ENCODE measurements at places on chromosomes 7 and 10. TPM values are rescaled to one million over a fixed set of nuclear protein-coding genes. Genes with fewer than 3 reads are reported as not detected.

DNA sequence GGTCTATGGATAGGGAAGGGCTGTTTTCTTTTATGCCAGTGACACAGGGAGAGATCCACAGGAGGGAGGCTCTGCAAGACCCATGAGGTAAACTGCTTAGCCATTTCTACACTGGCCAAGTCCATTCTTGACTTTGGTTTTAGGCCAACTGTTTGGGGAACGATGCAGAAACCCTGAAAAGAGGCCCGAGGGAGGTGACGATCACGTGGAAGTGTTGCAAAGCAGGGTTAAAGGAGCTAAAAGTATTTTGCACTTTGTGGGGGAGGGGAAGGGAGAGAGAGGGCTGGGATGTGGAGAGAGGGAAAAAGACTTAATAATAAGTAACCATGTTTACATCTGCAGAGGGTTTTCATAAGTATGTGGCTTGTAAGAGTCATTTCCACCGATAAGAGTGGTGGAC is 239.7 kb downstream of the EMX2 start:
- no peak for DNase-seq

The SBDS gene
- total RNA-seq = 63.4 TPM

DNA sequence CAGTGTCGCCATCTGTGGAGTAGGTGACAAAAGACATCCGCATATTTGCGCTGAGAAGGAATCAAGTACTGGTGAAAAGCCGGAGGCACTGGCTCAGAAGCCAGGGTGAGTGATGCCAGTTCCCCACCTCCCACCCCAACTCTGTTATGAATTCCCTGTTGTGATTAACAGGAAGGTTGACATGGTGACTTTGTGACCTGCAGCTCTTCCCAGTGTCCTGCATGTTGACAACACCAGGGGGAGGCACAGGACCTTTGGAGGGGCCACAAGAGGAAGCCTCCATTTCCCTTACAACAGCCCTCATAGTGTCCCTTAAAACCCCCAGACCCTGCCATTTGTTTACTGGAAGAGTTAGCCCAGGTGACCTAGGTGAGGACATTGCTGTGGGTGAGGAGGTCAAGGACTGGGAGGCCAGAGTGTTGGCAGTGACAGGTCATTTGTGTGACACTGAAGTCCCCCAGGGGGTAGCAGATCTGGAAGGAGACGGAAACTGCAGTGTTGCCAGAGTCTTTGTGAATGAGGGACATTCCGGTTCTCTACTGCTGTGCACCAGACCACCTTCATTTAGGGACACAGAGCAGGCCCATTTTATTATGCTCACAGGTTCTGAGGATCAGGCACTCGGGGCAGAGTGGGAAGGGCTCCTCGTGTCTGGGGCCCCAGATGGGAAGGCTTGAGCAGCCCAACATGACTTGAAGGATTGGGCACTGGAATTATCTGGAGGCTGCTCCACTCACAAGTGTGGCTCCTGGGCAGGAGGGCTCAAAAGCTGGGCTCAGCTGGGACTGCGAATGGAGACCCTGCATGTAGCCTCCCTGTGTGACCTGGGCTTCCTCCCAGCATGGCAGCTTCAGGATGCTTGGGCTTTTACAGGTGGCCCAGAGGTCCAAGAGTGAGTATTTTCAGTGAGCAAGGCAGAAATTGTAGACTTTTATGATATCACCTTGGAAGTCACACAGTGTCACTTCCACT is 13.0 kb upstream of the ANTXRL start:
- no peak for DNase-seq

The AKR1D1 gene
- not detected for total RNA-seq

GRCh38 chr7:132696332-132696731 is 120.1 kb upstream of the PLXNA4 start:
- DNase-seq = no peak

The ATRNL1 gene
- 2.4 TPM for total RNA-seq

- DNase-seq = no peak
Measured at GRCh38 chr7:31120800-31121513, 68.8 kb downstream of the ADCYAP1R1 start.

DNA sequence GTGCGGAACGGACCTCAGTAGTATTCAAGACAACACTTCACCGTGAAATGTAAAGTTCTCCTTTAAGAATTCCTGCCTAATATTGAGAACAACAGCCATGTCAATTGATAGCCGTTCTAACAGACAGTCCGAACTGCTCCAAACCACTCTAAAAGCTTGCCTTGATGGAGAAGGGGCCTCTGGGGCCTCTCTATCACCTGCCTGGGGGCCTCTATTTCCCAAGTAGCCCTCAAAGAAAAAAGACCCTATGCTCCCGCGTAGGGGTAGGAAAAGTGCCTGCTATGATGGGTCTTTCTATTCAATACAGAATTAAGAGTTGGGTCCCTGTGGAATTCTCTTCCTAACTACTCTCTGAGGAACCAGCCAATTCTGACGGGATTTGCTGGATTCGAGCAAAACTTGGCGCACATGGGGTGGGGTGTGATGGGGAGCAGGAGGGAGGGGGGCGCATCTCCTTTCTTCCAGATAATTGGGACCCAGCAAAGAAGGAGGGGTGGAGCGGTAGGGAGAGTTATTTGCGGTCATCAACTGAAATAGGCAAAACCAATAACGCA is 8.3 kb upstream of the DLX6 start:
- no peak for DNase-seq

DNA sequence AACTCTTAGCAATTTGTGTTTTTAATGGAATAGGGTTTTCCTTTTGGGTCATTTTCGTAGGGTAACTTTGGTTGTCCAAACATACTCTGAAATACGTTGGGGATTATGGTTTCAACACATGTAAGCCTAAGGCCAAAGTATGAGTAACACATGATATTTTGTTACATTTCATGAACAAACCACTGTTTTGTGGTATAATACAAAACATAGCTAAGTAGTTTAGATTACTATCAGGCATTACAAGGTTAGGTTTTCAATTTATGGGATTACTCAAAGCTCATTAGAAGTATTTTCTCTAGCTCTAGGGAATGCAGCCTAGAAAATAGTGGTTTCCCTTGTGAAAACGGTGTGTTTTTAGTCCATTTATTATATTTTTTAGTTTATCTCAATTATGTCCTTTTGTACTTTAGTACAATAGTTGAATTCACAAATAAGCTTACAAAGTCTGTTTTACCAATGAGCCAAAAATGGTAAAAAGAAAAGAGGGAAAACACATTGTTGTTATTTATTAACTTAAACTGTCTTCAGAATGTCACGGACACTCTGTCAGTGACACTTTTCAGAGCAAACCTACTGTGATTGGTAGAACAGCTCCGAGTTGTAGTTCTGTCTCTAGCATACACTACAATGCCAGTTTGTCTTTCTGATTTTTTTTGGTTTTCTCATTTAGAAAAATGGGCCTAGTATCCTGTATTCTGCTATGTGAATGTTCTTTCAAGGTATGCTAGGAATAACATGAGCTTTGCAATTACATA is 473.7 kb downstream of the SUGCT start:
- no peak for DNase-seq

- no peak for DNase-seq
Measured at GRCh38 chr10:93072713-93073538, 767 bp upstream of the CYP26A1 start.

GRCh38 chr10:8026349-8027259 is 27.9 kb upstream of the GATA3 start:
- no peak for DNase-seq

DNA sequence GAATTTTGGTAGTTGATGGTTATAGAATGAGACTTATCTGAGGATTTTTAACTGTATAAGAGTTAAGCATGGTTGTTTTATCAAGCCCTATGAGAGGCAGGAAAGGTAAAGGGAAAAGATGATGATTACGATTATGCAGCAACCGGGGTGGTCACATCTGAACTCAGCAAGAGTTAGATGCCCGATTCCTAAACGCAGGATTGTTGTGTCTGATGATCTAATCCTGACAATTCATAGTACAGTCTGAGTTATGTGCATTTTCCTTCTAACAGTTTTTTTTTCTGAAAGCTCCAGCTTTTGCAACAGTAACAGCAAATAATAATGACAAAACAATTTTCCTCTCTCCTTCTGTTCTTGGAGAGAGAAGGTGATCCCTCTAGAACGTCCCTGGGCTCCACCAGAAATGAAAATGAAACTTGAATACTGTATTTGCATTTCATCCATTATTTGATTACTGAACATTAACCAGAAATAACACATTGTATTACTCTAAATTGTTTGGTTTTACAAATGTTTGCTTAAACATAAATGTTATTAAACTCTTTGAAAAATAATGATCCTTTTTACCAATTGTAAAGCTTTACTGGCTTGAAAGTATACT is 176.5 kb upstream of the CCDC6 start:
- DNase-seq = no peak

- peak; percentile 39 for DNase-seq
Measured at GRCh38 chr10:77873536-77874380, 52.8 kb downstream of the DLG5 start.

The ZNF239 gene
- 9.7 TPM for total RNA-seq

DNA sequence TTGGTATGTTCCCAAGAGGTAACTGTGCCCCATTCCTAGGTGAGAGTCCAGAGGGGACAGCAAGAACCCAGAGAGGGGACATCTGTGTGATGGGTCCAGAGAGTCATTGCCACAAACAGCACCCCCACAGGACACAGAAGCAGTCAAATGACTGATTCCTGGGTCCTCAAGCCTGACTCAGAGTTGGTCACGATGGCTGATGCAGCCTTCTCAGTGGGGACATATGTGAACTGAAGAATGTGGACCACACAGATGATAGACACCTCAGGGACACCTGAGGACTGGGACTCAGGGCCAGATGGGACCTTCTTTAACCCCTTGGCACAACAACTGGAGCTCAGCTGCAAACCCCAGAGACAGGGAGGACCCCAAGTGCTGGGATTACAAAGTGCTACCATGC is 96.5 kb downstream of the STRA8 start:
- no peak for DNase-seq

The LLCFC1 gene
- total RNA-seq = not detected

GRCh38 chr10:32143302-32143847 is 87.2 kb upstream of the KIF5B start:
- DNase-seq = no peak

GRCh38 chr10:109103278-109103677 is 820.0 kb downstream of the XPNPEP1 start:
- DNase-seq = no peak

The KLF14 gene
- total RNA-seq = not detected

DNA sequence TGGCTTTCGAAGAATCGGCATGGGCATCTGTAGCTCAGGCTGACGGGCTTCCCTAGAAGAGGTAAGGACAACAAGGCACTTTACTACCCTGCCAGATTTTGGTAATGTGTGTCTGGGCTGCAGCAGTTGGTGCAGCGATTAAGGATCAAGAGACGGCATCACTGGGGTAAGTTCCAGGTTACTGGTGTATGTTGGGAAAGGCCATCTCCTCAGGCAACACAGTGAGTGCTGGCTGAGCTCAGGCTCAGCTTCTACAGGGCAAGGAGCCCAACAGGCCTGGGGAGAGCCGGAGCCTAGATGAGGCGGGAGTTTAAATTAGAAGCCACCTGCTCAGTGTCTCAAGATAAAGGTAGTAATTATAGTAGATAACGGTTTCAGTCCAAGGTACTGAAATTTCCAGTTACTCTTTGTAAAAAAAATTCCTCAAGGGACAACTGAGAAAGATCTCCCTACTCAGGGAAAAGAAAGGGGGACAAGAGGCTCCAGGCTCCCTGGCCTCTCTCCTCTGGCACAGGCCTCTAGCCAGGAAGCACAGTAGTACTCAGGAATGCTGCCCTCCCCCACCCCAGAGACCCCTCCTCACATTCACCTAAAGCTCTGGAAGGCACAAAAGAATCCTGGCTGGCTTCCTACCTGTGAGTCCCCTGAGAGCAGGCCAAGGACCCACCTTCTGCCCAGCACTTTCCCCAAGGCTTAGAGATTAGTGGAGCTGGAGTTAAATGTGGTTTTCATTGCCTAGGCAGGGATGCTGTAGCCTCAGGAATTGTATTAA is 3.9 kb downstream of the CXCL12 start:
- no peak for DNase-seq

DNA sequence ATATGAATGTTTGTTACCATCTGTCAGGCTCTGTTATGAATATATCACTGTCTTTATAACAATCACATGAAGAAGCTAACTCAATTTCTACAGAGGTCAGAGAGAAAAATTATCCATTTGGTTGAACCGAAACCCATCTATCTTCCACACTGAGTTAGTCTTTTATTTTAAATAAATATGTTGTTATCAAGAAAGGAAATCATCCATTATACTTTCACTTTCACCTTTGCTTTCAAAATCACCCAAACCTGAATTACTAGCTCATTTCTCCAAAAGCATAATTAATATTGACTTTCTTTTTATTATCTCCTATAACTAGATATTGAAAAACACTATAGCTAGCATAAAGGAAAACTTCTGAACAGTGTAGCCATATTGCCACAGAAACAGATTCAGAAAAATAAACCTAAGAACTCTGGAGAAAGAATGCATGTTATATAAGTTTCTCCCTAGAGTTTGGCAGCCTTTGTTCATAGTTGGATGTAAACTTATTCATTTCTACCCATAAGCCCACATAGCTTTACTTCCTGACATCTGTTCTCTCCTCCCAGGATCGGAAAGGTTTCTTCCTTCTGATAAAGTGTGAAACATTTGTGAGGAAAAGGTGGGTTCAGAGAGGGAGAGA is 66.0 kb downstream of the NPSR1 start:
- no peak for DNase-seq

The SLC26A3 gene
- not detected for total RNA-seq

- no peak for DNase-seq
Measured at GRCh38 chr7:11513460-11513859, 318.5 kb downstream of the THSD7A start.

The CYP3A7 gene
- not detected for total RNA-seq

DNA sequence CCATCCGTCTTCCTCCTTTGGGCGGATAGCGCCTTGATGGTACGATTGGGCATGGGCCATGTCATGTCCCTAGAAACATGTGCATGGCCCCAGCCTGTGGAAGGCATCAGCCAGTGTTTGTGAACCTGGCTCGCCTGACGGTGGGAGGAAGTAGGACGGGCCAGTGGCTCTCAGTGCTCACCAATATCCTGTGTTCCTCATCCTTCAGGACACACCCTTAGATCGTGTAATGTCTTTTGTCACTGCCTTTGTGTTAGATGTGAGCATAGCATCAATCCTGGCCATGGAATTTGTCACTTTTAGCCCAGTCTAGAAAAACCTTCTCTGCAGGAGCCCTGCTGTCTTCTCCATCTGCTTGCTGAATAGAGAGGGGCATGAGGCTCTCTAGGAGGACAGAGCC is 77.6 kb downstream of the PFKFB3 start:
- DNase-seq = no peak

DNA sequence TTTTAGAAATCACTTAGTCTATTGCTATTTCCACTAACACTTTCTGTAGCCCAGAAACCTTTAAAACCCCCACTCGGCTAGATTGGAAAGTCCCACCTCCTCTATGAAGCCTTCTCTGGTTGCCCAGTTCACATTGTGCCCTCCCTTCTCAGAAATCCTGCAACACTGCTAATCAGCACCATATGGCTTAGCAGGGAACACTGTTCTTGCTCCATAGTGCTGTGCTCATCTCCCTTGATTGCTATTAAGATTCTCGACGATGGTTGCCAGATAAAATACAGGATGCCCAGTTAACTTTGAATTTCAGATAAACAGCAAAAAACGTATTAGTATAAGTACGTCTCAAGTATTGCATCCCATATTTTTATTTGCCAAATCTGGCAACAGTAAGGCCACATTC is 40.1 kb upstream of the XPNPEP1 start:
- DNase-seq = peak; percentile 27

- no peak for DNase-seq
Measured at GRCh38 chr7:117262546-117262945, 60.3 kb downstream of the WNT2 start.
